ENCODE measurements at places on chromosomes 3 and 15.
A peak's percentile ranks its signal among the peaks of the same experiment; 100 is the strongest.

DNA sequence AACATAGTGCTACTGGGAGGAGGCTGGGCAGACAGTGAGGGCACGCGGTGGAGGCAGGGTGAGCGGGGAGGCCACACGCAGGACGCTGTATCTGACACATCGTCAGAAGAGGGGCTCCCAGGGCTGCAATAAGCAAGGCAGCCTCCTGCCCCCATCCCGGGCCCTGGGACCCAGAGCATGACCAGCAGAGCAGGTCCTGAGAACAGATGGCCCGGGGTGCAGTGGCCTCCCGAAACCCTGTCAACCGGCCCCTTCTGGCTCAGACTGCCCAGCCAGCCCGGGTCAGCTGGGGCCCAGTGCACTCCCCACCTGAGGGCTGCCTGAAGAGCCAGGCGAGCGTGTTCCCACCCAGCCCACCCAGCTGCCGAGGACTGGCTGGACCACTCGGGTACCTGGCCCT lies 37.4 kb downstream of the DNAJB8 start:
- no peak for DNase-seq

- no peak for DNase-seq
Measured at GRCh38 chr3:20069178-20069532, 28.9 kb downstream of the KAT2B start.

GRCh38 chr3:165466856-165467255 lies 270.7 kb upstream of the SLITRK3 start:
- no peak for DNase-seq

DNA sequence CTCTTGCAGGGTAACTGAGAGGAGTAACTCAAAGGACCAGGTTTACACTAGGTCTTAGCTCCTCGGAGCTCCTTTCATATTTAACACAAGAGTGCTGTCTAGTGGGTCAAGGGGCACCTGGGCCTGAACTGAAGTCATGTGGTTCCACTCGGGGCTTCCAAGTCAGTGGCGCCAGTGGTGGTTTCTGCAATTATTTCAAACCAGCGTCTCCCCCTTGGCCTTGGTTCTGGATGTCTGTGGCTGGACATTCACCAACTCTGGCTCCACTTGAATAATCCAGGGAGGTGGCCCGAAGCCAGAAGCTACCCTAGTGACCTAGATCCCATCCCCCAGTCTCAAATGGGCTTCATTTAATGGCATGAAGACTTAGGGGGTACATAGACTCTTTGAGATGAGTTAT lies 144.3 kb upstream of the ADAMTS9 start:
- no peak for DNase-seq

DNA sequence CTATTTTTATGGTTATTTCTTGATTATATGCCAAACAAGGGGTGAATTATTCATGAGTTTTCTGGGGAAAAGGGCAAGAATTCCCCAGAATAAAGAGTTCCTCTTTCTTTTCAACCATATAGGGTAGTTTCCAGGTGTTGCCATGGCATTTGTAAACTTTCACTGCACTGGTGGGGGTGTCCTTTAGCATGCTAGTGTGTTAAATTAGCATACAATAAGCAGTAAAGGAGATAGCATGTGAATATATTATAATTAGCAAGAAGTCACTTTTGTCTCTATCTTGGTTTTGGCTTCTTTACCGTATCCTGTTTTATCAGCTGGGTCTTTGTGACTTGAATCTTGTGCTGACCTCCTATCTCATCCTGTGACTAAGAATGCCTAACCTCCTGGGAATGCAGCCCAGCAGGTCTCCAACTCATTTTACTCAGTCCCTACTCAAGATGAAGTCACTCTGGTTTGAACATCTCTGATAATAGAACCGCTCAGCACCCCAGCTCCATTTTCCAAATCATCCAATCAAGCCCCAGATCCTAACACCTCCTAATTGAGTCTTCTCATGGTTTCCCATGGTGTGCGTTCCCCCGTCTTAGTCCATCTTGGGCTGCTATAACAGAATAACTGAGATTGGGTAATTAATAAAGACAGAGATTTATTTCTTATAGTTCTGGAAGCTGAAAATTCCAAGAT lies 3.4 kb upstream of the SELENOT start:
- peak; percentile 87 for DNase-seq

Data from EH (cell line).